Kidney (tissue), 22 donors: ENCODE measurements at places on chromosomes 4 and X. TPM values are rescaled to one million over a fixed set of nuclear protein-coding genes. Genes with fewer than 3 reads are reported as not detected.

- DNase-seq, result no peak
Measured at GRCh38 chr4:122980860-122981259, 58.5 kb upstream of the NUDT6 start.

DNA sequence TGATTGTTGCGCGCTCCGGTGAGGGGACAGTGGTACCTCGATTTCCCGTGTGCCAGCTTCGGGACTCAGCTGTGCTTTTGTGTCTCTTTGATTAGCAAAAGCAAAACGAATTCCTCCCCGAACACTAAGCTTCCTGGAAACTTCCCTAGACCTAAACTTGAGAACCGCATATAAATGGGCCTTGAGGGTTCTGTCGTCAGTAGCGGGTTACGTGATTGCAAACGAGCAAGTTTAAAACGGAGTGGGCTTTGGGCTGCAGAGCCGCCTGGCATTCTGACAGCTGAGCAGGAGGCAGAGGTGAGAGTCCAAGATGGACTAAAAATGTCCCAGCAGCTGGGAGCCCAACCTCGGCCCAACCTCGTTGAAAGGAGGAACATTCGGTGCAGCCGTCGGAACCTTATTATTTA is 1.2 kb upstream of the TAPT1 start:
- DNase-seq, result peak; percentile 73

The CLDN22 gene
- polyA plus RNA-seq, result 0.39 TPM

DNA sequence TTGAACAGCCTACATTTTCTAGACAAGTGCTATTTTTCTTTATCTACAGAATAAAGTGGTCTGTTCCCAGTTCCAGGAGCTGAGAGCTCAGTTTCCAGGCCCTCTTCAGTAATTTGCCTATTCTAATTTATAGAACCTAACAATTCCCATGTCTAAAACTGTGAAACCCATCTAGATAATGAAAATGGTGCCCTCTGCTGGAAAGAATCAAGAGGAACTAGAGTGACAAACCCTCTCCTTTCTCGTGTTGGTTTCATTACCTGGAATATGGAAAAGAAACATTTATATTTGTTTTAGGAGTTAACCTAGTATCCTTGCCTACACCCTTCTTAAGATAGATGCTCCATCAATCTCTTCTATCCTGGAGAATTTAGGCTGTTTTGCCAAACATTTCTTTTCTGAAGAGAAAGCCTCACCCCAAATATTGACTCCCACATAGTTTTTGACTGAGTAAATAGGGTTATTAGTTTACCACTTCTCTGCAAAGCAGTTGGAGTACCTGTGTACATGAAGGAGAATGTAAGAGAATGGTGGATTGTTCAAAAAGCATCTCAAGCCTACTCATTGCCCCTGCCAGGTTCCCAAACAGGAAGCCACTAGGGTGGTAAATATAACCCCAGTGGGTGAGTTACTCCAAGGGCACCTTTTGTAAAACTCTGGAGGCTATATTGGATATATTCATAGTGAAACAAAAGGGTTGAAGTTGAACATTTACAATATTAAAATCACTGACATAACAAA is 121.6 kb downstream of the RASL11B start:
- no peak for DNase-seq

GRCh38 chrX:153934762-153935325 is at the start of gene NAA10:
NAA10 (minus strand) TSS chrX:153935037; CDS start chrX:153934904, 133 bp downstream.
- DNase-seq, result peak; percentile 78

DNA sequence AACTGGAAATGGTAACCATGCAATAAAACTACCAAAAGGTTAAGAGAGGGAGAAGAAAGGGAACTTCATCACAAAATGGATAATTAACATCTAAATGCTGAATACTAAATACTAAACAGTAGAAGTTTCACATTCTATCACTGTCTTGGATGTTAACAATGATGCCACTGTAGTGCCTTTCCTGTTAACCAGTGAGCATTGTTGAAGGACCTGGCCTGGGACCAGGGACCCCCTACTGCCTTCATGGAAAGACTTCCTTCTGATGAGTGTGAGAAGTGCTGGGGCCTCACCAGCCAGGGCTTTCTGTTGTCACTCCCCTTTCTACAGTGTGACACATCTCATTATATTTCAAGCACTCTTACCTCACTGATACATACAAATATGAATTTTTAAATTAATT is 739.3 kb upstream of the FTHL17 start:
- DNase-seq, result no peak

The TMEM156 gene
- 1.8 TPM for polyA plus RNA-seq

The UGT2B15 gene
- not detected for polyA plus RNA-seq

The EMCN gene
- polyA plus RNA-seq, result 140 TPM

DNA sequence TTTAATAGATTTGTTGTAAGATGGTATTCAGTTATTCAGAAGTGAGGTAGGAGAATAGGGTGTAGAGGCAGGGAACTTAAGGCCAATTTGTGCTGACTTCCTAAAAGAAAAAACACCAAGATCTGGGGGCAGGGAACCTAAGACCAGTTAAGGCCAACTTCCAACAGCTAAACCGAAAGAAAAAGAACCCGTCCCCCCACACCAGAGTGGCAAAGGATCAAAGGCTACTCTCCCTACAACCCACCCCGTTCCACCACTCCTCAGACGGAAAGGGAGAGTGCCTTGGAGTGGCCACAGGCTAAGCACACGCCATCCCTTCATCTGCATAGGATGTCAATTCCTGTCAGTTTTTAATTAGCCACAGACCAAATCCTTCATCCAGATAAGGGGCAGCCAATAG is 3.7 kb upstream of the ZNF718 start:
- no peak for DNase-seq

The HNRNPH2 gene
- polyA plus RNA-seq, result 68.1 TPM

DNA sequence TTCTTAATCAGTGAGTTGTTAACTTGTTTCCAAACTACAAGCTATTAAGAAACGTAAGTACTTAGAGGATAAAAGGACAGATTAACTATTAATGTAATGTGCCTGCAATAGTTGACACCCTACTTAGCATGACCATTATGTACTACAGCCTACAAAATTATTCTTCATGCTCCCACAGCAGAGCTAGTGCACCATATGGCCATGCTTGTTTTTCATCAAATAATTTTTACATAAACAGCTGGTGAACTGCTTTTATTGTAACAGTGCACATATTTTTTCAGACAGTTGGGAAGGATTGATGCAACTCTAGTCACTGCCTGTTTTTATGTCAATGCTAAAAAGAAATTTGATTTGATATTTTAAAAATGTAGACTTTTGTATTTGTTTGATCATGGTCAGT is 10.2 kb upstream of the MAGEB10 start:
- DNase-seq, result no peak

DNA sequence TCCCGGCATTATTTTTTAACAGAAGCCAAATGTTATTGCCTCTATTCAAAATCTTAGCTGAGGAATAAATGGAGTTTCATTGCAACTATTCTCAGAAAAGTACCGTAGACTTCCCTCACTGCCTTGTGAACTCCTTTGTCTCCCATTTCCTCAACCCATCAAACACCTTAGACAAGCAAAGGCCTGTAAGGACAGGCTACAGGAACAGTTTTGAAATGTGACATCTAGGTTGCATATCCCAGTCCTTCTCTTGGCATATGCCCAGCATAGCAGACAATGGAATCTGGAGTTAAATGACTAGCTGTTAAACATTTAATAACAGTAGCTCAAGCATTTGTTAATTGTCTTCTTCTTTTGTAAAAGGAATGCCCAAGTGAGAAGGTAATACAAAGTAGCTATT is 1371.7 kb downstream of the STIM2 start:
- DNase-seq, result no peak

GRCh38 chr4:24932515-24933225 is 19.8 kb upstream of the CCDC149 start:
- no peak for DNase-seq

- peak; percentile 80 for DNase-seq
Measured at GRCh38 chr4:76690011-76690905, 207.7 kb downstream of the SOWAHB start.

The ERAS gene
- polyA plus RNA-seq, result 0.43 TPM
